ENCODE measurements at places on chromosomes 11 and 22.

DNA sequence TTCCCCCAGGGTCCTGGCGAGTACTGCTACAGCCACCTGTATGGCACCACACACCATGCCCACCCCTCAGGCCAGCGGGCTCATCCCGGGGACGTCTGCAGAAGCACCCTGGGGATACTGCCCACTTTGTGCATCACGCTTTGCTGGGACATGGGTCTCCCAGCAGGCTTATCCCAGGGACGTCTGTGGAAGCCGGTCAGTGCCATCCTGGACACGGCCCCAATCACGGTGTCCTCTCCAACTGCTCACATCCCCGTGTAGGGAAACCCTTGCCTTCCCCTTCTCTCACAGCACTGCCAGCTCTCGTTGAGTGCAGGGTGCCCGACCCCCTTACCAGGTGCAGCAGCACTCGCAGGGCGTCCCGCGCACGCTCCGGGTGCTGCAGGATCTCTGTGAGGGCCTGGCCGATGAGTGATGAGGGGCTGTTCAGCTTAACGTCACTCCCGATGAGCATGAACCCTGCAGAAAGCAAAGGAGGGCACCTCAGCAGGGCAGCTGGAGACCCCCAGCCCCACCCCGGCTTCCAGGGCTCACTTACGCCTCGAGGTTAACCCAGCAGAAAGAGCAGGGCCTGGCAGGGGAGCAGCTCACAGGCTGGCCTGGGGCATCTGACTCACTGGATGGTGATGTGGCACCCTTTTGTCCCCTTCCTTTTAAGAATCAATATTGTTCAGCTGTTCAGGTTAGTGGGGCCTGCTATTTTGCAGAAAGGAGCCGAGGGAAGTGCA, 76.9 kb upstream of the PITPNB start:
- DNase-seq = no peak

GRCh38 chr11:17414317-17414737, 25.9 kb upstream of the KCNJ11 start:
- no peak for DNase-seq

- DNase-seq = no peak
Observed at GRCh38 chr11:538431-539051, 1.2 kb downstream of the LRRC56 start.

GRCh38 chr11:11960687-11961086, 47.7 kb downstream of the DKK3 start:
- no peak for DNase-seq

- no peak for DNase-seq
Observed at GRCh38 chr11:7900686-7901085, 30.4 kb downstream of the OR10A6 start.

DNA sequence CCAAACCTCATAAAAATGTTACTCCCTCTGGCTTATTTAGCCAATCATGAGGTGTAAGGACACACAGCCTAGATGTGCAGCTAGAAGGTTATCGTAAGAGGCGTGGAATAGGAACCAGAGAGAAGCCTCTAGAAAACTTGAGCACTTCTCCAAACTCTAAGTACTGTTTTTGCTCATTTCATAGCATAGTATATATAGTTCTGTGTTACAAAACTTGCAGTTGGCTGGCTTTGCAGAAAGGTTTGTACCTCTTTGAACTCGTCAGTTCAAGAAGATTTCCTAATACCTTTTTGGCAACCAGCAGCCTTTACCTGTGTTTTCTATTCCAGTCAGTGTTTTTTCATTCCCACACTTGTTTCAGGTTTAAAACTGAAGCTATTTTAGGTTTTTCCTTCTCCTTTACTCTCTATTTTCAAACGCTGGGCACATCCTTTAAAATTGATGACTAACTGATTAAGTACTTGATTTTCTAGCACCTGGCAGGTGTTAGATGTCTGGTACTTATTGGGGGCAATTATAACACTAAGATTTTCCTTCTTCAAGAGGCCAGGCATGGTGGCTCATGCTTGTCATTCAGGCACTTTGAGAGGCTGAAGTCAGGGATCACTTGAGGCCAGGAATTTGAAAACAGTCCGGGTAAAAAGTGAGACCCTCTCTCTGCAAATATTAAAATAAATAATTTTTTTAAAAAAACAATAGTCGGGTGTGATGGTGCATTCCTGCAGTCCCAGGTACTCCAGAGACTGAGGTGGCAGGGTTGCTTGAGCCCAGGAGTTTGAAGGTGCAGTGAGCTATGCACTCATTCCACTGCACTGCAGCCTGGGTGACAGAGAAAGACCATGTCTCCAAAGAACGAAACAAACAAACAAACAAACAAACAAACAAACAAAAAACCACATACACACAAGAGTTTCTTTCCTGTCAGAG, 125.2 kb downstream of the LRRC4C start:
- DNase-seq = no peak

DNA sequence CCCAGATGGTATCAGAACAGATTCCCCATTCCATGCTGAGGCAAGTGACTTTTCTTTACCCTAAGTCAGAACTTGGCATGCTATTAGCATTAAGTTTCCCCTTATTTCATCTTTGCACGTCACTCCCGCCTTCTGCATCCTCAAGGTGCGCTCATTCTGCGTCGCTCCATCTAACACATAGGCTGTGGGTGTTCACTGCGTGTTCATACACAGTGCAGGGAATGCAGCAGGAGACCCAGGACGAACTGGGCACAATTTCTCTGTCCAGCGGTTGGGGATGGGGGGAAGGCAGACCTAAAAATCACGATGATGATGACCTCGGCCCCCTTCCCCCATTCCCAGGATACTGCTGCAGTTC, 19.7 kb upstream of the ACR start:
- no peak for DNase-seq

GRCh38 chr11:46144741-46145140, 23.5 kb upstream of the PHF21A start:
- DNase-seq = no peak

- no peak for DNase-seq
Observed at GRCh38 chr11:73752216-73752867, 8.5 kb downstream of the RAB6A start.

- DNase-seq = no peak
Observed at GRCh38 chr11:57487920-57488659, 27.4 kb downstream of the SLC43A1 start.

- no peak for DNase-seq
Observed at GRCh38 chr11:34250211-34250610, 107.6 kb downstream of the ABTB2 start.

DNA sequence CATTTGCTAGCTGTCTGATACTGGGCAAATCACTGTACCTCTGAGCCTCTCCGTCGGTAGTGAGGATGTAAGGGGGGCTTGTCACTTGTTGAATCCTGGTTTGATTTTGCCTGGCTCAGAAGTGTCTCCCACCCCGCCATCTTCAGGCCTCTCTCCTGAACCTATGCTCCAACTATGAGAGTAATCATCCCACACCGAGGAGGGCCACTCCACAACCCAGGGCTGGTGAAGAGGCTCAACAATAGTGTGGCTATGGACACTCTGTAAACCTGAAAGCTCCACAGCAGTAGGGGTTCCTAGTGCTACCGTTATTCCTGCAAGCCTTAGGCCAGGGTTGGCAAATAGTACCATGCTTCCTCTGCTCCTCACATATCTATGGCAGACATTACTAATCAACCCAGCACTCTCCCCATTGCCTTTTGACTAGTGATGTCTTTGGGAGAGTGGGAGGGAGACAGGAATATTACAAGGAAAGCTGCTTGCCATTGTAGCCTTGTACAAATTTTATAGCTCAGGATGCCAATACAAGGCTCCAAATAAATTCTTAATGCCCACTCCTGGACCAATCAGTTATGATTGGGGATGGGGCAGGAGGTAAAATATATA, 134.0 kb upstream of the TEAD1 start:
- no peak for DNase-seq

- no peak for DNase-seq
Observed at GRCh38 chr11:5257296-5257695, 2.7 kb upstream of the HBG2 start.

DNA sequence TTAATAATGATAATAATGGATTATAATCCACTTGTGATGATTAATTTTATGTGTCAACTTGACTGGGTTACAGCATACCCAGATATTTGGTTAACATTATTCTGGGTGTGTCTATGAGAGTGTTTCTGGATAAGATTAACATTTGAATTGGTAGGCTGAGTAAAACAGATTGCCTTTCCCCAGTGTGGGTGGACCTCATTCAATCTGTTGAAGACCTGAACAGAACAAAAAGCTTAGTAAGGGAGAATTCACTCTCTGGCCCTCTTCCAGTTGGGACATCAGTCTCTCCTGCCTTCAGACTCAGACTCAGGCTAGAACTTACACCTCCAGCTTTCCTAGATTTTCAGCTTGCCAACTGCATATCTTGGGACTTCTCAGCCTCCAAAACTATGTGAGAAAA, 37.3 kb upstream of the RRAS2 start:
- no peak for DNase-seq

GRCh38 chr11:76835036-76835435, 25.7 kb upstream of the ACER3 start:
- no peak for DNase-seq

DNA sequence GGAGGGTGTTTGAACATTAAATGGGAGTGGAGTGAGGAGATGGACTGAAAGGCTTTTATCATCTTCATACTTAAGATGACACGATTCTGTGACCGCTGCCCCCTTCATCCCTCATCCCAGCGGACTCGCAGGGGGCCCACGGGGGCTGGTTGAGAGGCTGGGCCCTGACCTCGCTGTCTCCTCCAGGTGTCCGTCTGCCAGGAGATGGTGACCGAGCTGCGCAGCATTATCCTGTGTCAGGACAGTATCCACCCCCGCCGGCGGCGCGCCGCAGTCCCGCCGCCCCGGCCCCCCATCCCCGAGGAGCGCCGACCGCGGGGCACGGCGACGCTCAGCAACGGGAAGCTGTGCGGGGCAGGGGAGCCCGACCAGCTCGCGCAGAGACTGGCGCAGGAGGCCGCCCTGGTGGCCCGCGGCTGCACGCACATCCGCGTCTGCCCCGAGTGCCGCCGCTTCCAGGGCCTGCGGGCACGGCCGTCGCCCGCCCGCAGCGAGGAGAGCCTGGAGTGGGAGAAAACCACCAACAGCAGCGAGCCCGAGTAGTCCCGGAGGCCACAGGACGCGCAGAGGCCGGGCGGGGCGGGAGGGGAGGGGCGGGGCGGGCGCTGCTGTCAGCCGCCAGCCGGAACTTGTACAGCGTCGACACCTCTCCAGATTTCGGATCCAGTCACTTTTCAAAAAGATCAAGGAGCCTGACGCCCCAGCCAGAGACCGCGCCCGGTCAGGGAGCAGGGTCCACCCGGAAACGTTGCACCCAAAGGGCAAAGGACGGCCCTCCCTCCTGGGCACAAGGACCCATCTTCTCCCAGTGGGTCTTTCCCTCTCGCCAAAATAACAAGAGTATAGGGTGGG, 38.0 kb upstream of the TBCEL start:
- DNase-seq = no peak

- DNase-seq = no peak
Observed at GRCh38 chr11:106172386-106172991, 95.0 kb downstream of the AASDHPPT start.

DNA sequence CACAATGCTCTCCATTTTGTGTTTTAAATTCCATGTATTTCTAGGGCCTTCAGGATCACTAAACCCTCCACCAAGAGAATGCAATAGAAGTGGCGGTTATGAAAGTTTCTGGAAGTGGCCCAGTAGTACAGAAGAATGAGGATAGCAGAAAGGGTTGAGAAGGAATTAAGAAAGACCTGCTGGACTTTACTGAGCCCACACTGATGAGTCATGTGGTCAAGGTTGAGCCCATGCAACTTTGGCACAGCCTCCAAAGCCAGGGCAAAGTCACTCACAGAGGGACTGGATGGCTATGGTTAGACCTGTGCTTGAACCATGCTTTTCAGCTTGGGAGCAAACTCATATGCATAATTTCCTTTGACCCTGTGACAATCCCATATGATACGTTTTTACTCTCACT, 102.9 kb upstream of the PLET1 start:
- DNase-seq = no peak

DNA sequence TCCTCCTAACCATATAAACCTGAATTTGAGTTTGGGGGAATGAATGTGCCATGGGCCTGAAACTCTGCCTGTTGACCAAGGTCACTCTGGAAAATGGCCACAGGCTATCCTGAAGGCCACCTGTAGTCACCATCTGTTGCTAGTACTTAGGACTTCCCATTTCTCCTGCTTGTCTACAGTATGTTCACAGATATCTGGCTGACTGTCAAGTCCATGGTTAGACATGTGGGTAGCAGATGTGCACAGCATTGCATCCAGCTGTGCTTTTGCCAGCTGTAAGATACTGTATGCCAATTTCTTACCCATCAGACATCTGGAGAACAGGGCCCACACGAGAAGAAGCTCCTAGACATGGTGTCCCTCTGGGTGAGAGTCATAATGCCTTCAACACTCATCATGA, 475.4 kb downstream of the INSC start:
- no peak for DNase-seq

GRCh38 chr11:17801166-17801565, 66.6 kb downstream of the KCNC1 start:
- no peak for DNase-seq

DNA sequence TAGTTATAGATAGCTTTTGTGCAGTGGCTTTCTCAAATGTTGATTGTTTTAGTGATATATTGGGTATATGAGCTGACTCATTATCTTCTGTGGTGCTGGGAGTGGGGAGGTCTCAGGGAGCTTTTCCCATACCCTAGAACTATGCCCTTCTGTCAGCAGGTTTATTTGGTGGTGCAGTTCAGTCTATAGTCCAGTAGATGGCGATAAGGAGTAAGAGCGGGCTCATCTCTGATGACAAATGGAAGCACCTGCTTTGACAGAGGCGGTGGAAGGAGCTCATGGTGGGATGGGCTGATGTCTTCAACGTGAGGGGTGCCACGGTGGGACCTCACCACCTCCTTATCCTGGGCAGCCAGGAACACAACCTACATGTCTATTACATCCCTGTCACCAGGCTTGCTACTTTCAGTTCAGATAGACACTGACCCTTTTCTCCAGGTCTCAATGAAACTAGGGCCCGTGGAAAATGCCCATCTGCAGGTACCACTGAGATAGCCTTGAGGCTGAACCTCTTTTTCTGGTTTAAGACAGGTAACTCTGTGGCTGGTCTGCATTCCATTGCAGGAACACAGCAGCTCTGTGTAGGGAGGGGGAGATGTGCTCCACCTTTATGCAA, 13.0 kb upstream of the OR6A2 start:
- DNase-seq = peak; percentile 11

GRCh38 chr11:17807034-17807433, 72.5 kb downstream of the KCNC1 start:
- no peak for DNase-seq

DNA sequence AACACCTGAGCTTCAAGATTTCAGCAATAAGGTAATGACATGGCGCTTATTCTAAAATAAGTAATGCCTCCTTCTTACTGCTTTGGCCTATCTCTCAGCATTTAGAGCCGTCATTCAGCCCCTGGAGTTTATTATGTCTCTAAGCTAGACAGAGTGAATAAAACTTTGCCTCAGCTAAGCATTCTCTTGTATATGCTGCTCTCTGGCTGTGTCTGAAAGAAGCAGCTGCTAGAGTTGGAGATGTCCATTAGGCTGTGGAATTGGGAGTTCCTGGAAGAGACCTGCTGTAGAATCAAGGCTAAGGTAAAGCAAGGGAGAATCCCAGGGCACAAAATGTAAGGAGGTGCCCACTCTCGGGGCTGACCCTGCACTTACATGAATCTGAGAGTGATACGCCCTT, 35.5 kb upstream of the TTC12 start:
- no peak for DNase-seq
